ENCODE measurements at places on chromosomes 12 and 14. TPM values are rescaled to one million over a fixed set of nuclear protein-coding genes. Genes with fewer than 3 reads are reported as not detected.

- no peaks in the 10 kb centered on the region for H3K4me1 ChIP-seq
- no peak overlapping the region for H3K27ac ChIP-seq
- DNase-seq = no peak
- no peak overlapping the region for H3K4me3 ChIP-seq
These were observed 751.0 kb upstream of the TMEM132C start for GRCh38 chr12:127515941-127516340.

DNA sequence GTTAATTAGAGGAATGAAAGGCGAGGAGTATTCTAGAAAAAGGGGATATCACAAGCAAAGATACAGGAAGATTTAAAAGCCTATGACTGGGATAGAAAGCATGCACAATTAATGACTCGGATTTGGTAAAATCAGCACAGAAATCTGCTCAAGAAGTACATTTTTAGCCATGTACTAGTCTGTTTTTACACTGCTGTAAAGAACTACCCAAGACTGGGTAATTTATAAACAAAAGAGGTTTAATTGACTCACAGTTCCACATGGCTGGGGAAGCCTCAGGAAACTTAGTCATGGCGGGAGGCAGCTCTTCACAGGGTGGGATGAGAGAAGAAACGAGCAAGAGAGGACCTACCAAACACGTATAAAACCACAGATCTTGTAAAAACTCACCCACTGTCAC lies 716.3 kb upstream of the MDGA2 start:
- no peak for DNase-seq
- no peaks in the 10 kb centered on the region for H3K4me1 ChIP-seq
- no peaks in the 10 kb centered on the region for H3K36me3 ChIP-seq
- H3K4me3 ChIP-seq = no peak overlapping the region

GRCh38 chr12:132909030-132909368 lies 21.6 kb upstream of the CHFR start:
- peaks cover 16% of the 10 kb centered on the region for H3K36me3 ChIP-seq
- DNase-seq = no peak
- no peaks in the 10 kb centered on the region for H3K4me1 ChIP-seq
- peaks cover 1% of the 10 kb centered on the region for H3K27me3 ChIP-seq
- peak overlapping the region; percentile 89 for H3K4me3 ChIP-seq

- no peak for DNase-seq
- peaks cover 8% of the 10 kb centered on the region for H3K4me1 ChIP-seq
- H3K36me3 ChIP-seq = no peaks in the 10 kb centered on the region
- no peak overlapping the region for H3K4me3 ChIP-seq
These were observed 139.0 kb downstream of the SYNE2 start for GRCh38 chr14:63991833-63992232.

DNA sequence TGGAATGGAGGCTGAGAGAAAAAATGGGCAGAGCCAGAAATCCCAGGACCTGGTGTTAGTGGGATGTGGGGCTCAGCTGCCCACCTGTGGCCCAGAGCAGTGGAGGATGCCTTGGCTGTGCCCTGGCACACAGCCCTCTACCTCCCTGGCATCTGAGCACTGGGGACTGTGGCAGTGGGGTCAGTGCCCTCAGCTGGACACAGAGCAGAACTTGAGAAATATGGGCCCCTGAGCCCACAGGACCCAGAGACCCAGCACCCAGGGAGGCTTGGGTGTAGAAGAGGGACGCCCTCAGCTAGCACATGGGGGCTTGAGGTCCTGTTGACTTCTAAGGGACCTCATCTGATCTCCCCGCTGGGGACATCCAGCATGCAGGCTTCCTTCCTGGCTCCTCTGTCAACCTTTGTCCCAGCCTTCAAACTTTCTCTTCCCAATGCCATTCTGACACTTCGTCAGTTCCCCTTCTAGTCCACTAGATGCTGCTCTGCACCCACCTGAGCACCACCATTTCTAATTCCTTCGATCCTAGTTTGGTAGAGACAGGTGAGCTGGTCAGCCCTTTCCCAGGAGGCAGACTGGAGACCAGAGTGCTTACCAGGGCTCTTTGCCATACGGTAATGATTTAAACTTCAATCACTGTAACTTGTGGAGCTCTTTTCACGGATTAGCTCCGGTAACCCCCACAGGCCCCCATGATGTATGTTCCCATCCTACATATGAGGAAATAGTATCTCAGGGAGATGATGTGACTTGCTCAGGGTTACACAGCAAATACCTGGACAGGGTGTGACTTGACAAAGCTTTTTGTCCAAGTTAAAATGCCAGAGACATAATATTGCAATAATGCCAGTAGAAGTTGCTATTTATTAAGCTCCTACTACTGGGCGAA lies 143.7 kb downstream of the ASCL4 start:
- peaks cover 6% of the 10 kb centered on the region for H3K27me3 ChIP-seq
- H3K4me3 ChIP-seq = no peak overlapping the region
- H3K4me1 ChIP-seq = no peaks in the 10 kb centered on the region
- no peaks in the 10 kb centered on the region for H3K36me3 ChIP-seq
- no peak overlapping the region for H3K27ac ChIP-seq

GRCh38 chr12:40566271-40566670 lies 126.0 kb upstream of the CNTN1 start:
- peaks cover 36% of the 10 kb centered on the region for H3K4me1 ChIP-seq
- peak overlapping the region; percentile 39 for H3K4me3 ChIP-seq
- peaks cover 4% of the 10 kb centered on the region for H3K27me3 ChIP-seq
- no peak for DNase-seq
- H3K36me3 ChIP-seq = no peaks in the 10 kb centered on the region

DNA sequence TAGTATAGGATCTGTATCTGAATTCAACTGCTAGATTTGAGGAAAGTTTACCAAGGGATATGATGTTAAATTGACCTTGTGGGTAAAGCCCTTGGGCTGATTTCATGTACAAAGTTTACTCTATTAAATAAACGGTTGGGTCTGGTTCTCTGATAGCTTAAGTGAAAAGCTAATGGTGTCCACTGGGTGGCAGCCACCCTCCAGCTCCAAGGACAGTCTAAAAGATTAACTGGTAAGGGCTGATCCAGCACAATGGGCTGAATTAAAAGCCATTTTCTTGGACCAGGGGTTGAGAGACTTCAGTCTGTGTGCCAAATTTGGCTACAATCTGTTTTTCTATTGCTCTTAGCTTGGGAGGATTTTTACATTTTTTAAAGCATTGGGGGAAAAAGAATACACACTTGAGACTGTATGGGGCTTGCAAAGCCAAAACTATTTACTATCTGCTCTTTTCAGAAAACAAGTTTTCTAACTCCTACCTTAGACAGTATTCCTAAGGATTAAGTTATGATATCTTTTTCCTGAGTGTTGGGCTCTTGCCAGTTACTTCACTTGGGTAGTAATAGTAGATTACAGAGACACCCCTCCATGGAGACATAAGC lies 116.5 kb downstream of the GPHN start:
- no peaks in the 10 kb centered on the region for H3K4me1 ChIP-seq
- no peaks in the 10 kb centered on the region for H3K27me3 ChIP-seq
- no peak overlapping the region for H3K27ac ChIP-seq
- no peaks in the 10 kb centered on the region for H3K36me3 ChIP-seq

DNA sequence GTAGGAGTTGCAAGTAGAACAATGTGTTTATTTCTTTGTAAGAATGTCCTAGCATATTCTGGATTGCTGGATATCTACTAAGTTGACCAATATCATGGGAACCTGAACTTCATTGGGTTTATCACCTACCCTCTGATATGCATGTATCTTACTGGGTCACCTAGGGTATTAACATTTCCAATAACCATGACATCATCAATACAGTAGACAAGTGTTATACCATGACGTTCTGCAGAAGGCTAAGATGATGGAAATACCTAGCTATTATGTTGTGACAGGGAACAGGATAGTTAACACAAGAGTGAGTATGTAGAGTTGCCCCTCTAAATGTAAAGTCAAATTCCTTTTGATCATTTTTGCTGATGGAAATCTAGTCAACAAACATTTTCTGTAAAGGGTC lies 26.0 kb downstream of the GPR65 start:
- no peak overlapping the region for H3K27ac ChIP-seq
- H3K36me3 ChIP-seq = no peaks in the 10 kb centered on the region
- DNase-seq = no peak
- H3K27me3 ChIP-seq = no peaks in the 10 kb centered on the region

DNA sequence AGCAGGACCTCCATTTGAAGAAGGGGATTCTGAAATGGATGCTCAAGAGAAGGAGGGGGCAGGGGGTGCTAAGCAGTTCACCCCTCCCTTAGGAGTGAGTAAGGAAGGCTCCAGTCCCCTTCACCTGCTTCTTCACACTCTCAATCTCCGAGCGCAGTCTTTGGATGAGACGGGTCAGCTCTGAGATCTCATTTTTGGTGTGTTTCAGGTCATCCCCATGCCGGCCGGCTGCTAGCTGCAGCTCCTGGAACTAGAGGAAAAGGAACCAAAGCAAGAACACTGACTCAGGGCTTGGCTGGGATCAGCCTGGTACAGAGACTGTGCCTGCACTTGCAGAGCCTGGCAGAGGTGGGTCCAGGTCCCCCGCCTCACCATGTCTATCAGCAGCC lies 7.3 kb downstream of the KRT73 start:
- no peaks in the 10 kb centered on the region for H3K36me3 ChIP-seq
- no peak for DNase-seq
- H3K4me1 ChIP-seq = no peaks in the 10 kb centered on the region
- no peaks in the 10 kb centered on the region for H3K27me3 ChIP-seq

DNA sequence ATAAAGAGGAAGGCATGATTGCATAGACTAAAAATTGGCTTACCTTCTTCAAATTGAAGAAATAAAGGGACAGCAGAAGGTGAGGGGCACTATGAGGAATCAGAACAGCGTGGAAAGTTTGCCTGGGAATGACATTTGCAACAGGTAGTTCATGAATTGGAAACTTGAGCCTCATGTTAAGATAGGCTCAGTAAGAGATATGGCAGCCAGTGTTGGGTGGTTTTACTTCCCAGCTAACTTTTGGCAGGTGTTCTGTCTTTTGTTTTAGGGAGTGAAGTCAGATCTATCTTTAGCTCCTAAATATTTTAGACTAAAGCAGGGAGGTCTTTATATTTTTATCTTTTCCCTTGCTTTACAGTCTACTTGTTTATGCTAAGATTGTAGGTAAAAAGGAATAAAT lies 122.4 kb downstream of the ANO6 start:
- peaks cover 2% of the 10 kb centered on the region for H3K27me3 ChIP-seq
- no peaks in the 10 kb centered on the region for H3K4me1 ChIP-seq
- H3K4me3 ChIP-seq = no peak overlapping the region
- H3K27ac ChIP-seq = no peak overlapping the region
- no peak for DNase-seq

- H3K36me3 ChIP-seq = peaks cover 4% of the 10 kb centered on the region
- DNase-seq = no peak
- peaks cover 3% of the 10 kb centered on the region for H3K27me3 ChIP-seq
These were observed 18.4 kb downstream of the ZFYVE1 start for GRCh38 chr14:73008501-73008900.

DNA sequence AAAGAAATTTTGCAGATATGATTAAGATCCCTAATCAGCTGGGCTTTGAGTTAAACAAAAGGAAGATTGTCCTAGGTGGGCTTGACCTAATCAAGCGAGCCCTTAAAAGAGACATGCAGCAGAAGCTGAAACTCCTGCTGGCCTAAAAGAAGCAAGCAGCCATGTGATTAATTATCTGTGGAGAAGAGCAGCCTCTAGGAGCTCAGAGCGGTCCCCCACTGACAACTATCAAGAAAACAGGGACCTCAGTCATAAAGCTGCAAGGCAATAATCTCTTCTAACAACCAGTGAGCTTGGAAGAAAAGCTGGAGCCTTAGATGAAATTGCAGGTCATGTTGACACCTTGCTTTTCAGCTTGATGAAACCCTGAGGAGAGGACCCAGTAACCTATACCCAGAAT lies 288.9 kb upstream of the CLEC14A start:
- no peaks in the 10 kb centered on the region for H3K27me3 ChIP-seq
- no peak overlapping the region for H3K4me3 ChIP-seq
- no peak overlapping the region for H3K27ac ChIP-seq
- no peaks in the 10 kb centered on the region for H3K4me1 ChIP-seq
- no peak for DNase-seq

DNA sequence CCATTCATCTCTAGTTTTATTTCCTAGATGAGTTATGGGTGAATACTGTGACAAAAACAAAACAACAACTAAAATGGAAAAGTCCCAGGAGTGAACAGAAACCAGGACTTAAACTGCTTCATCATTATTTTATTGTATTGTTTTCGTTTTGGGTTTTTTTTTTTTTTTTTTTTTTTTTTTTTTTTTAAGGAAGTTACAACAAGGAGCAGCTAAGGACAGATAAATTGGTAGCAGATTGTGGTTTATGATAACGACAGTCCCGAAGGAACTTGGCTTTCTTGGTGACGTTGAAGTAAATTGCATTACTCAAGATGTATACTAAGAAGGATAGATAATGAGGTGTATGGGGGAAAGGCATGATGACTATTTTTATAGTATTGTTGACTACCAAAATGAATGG lies 866.3 kb downstream of the NRXN3 start:
- peaks cover 2% of the 10 kb centered on the region for H3K27me3 ChIP-seq
- H3K36me3 ChIP-seq = no peaks in the 10 kb centered on the region
- DNase-seq = no peak
- no peak overlapping the region for H3K4me3 ChIP-seq
- no peak overlapping the region for H3K27ac ChIP-seq
- H3K4me1 ChIP-seq = no peaks in the 10 kb centered on the region

DNA sequence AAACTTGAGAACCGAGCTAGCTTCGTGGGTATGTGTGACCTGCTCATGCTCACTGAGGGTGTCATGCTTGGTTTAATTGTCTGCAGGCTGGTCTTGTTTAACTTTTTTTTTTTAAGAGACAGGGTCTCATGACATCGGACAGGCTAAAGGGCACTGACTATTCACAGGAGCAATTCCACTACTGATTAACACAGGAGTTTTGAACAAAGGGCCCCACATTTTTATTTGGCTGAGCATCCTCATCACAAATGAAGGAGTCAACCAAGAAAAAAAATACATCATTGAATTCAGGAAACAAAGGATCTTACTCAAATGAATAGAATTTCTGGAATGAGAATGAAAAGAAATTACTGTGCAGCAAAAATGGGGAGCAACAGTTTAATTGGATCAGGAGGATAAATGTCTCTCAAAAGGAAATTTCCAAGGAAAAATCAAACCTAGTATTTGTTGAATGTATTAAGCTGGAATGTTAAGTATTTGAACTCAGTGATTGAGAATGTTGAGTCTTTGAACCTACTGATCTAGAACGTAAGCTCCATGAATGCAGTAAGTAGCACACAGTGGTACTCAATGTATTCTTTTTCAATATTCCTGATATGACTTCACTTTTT lies 20.8 kb upstream of the PYROXD1 start:
- no peak overlapping the region for H3K4me3 ChIP-seq
- no peaks in the 10 kb centered on the region for H3K27me3 ChIP-seq
- no peak for DNase-seq
- peak overlapping the region; percentile 10 for H3K27ac ChIP-seq
- H3K36me3 ChIP-seq = no peaks in the 10 kb centered on the region
- H3K4me1 ChIP-seq = peaks cover 14% of the 10 kb centered on the region

- no peaks in the 10 kb centered on the region for H3K36me3 ChIP-seq
- H3K27ac ChIP-seq = no peak overlapping the region
- peaks cover 2% of the 10 kb centered on the region for H3K4me1 ChIP-seq
- peaks cover 1% of the 10 kb centered on the region for H3K27me3 ChIP-seq
- no peak for DNase-seq
- H3K4me3 ChIP-seq = no peak overlapping the region
These were observed 8.3 kb upstream of the GNS start for GRCh38 chr12:64767495-64767894.

CFAP251 gene
- 2.8 TPM for total RNA-seq

SERPINA10 gene
- total RNA-seq = not detected

CAPS2 gene
- 6.8 TPM for total RNA-seq

KLRC4 gene
- total RNA-seq = not detected

SLC5A8 gene
- not detected for total RNA-seq

KRT75 gene
- total RNA-seq = not detected

KRT72 gene
- total RNA-seq = not detected
